ENCODE measurements at places on chromosomes 4 and X. TPM values are rescaled to one million over a fixed set of nuclear protein-coding genes. Genes with fewer than 3 reads are reported as not detected.

- no peak for DNase-seq
Observed at GRCh38 chrX:33330798-33331197, 119.4 kb upstream of the DMD start.

DNA sequence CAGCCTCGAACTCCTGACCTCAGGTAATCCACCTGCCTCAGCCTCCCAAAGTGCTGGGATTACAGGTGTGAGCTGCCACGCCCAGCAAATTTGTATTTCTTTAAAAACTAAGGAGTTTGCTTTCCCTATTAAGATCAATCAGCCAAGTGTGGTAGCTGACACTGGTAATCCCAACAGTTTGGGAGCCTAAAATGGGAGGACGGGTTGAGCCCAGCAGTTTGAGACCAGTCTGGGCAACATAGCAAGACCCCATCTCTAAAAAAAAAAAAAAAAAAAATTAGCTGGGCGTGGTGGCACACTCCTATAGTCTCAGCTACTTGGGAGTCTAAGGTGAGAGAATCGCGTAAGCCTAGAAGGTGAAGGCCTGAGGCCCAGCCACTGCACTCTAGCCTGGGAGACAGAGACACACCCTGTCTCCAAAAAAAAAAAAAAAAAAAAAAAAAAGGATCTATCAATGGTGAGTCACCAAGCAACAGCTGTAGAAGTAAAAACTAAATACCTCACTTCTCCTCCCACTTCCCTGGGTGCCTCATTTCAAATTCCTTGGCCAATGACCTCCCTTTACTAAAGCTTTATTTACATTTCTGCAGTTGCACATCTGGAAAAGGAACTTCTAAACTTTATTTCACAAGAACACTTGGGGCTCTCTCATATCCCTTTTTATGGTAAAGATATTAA lies 54.5 kb downstream of the LDB2 start:
- DNase-seq: no peak

GRCh38 chr4:57136281-57136680 lies 26.1 kb upstream of the IGFBP7 start:
- DNase-seq: no peak

- no peak for DNase-seq
Observed at GRCh38 chrX:7680181-7680580, 162.8 kb upstream of the VCX start.

GRCh38 chr4:75841641-75842520 lies 60.4 kb downstream of the PPEF2 start:
- DNase-seq: no peak

The DCLK2 gene
- total RNA-seq: 24.9 TPM

The SCD5 gene
- total RNA-seq: 36.6 TPM

The CXCL9 gene
- not detected for total RNA-seq

- no peak for DNase-seq
Observed at GRCh38 chr4:7894677-7895181, 44.9 kb downstream of the AFAP1 start.

DNA sequence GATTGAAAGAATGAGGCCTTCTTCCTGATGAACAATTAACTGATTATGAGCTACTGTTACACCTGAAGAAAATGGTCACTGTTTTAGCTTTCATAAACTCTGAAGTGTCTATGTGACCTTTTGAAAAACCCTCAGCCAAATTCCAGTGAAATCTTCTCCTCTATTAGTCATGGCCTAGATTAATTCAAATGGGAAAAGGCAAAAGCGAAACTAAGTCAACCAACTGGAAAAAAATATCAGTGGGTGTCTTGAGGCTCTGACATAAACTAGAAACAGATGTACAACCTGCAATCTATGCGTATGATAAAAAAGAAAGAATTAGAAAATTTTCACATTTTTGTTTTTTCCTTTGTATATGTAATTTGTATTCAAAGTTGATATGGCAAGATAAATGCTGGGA lies 169.4 kb upstream of the BANK1 start:
- no peak for DNase-seq

DNA sequence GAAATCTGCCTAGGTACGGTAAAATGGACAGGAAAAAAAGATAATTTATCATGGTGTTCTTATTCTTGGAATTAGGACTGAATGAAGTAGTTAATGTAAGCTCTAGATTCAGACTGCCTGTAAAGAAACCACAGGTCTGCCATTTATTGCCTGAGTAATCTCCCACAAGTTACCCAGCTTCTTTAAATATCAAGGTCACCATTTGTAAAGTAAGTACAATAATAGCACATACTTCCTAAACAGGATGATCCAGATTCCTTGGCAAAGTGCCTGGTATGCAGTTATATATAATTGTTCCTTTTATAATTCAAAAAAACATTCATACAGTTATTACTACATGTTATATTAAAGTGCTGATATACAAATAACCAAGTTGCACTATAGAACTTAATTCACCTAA lies 368.6 kb downstream of the HNRNPD start:
- DNase-seq: no peak

DNA sequence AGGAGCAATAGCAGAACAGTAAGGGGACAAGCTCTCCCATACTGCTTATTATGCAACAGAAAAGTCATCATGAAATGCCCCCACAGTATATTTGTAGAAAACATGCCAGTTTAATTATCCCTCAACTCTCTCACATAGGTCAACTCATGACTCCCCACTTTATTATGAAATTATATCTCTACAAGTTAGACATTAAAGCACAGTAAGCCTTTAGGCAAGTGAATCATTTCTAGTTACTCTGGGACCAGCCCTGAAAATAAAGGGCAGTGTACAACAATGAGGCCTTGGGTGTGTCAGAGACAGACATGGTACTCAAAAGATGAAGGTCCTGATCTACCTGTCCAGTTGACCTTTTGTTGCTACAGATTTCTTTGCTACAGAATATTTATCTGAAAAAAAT lies 191.9 kb downstream of the FBXW7 start:
- DNase-seq: no peak

DNA sequence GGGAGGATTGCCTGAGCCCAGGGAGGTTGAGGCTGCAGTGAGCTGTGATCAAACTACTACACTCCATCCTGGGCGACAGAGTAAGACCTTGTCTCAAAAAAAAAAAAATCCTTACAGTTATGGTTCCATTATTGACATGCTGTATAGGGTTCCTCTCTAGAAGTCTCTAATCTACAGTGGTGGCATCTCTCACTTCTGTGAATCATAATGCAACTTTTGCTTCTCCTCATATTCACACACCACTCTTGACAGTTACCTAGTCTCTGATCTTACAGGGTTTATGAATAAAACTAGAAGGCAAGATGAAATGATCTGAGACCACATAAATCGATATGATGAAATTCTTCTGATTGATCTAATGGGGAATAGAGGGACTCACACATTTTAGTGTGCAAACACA lies 40.6 kb downstream of the DOCK11 start:
- no peak for DNase-seq

DNA sequence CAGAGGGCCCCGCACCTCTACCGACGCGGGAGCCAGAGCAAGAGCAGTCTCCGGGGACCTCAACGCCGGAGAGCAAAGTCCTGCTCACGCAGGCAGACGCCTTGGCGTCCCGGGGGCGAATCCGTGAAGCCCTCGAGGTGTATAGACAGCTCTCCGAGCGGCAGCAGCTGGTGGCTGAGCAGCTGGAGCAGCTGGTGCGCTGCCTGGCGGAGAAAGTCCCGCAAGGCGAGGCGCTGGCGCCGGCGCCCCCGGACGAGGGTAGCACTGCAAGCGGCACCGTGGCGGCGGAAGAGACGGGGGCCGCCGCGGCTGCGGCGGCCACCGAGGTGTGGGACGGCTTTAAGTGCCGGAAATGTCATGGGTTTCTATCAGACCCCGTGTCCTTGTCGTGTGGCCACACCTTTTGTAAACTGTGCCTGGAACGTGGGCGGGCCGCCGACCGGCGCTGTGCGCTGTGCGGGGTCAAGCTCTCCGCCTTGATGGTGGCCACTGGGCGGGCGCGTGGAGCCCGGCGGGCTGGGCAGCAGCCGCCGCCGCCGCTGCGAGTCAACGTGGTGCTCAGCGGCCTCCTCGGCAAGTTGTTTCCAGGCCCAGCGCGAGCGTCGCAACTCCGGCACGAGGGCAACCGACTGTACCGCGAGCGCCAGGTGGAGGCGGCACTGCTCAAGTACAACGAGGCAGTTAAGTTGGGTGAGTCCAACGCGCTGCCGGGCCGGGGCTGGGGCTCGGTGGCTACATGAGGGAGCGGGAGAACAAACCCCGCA lies 672 bp downstream of the LONRF3 start:
- DNase-seq: peak; percentile 68

DNA sequence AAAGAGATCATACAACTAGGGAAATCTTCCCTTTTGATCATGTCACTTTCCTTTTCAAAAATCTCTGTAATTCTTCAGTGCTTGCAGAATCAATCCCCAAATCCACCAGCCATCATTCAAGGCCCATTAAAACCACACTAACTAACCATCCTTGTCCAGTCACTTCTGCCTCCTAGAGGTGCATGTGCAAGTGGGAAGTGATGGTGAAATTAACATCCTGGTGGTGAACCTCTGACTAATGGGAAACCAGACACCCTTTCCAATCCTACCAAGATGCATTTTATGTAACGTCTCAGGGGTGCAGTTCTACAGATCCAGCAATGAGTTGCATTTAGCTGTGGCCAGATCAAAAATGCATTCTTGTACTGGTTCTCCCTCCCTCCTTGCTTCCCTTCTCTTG lies 341.8 kb downstream of the RAPGEF2 start:
- DNase-seq: no peak

The CBLL2 gene
- not detected for total RNA-seq

GRCh38 chr4:122798101-122798500 lies 28.5 kb upstream of the FGF2 start:
- DNase-seq: no peak

- DNase-seq: no peak
Observed at GRCh38 chr4:7859326-7859725, 80.3 kb downstream of the AFAP1 start.

DNA sequence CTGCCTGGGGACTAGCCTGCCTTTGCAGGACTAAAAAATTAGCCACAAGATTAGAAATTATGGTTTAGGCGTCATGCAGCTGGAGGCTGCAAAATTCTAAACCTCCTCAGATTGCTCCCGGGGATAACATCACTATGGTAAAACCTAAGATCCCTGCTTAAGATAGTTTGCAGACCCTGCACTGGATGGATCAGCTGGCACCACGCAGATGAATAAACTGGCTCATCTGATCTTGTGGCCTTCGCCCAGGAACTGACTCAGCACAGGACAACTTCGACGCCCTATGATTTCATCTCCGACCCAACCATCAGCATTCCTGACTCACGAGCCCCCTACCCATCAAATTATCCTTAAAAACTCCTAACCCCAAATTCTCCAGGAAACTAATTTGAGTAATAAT lies 482.4 kb downstream of the SPRY1 start:
- no peak for DNase-seq

DNA sequence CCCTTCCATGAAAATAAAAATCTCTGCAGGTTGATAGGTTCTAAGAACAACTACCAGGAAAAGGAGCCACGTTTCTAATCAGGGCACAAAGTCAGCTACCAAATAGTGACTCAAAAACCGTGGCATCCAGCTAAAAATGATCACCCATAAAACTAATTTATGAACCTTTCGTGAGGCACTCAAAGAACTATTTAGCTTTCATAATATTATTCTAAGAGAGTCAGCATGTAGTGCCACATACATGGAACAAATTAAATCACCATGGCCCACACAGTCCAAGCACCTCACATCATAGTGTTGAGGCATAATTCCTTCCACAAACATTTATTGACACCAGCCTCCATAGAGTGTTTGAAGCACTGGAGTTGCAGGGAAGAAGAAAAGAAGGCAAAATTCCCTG lies 252.0 kb upstream of the PPARGC1A start:
- DNase-seq: no peak

DNA sequence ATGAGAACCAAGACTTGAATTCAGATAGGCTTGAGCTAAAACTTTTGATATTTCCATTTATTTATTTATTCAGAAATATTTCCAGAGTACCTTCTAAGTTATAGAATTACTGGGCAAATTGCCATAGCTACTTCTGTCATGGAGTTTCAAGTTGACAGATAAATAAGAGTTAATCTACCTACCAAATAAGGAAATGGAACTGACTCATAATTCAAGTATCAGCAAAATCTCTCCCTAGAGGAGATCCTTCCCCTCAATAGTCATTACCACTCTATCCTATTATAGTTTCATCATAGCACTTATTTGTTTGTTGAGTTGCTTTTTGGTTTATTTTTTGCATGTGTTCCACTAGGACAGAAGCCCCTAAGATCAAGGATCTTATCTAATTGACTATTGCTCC lies 48.8 kb upstream of the CCSER1 start:
- DNase-seq: no peak

DNA sequence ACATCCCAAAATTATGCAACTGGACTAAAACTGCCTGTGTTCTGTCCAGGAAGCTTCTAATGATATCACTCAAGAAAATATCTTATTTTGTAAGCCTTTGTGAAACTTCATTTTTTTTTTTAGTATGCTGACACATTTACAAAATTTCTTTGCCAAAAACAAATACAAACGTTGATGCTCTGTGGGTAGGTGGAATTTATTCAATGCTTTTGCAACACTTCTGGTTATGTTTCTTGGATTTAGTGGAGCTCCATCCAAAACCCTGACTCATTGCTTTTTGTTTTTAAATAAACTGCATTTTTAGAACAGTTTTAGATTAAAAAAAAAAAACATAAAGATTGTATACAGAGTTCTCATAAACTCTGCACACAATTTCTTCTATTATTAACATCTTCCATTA lies 250.9 kb upstream of the MAOA start:
- no peak for DNase-seq
